Activated T-cell treated with anti-CD3 and anti-CD28 coated beads, Interleukin-2, amount 50 U/mL, for 72 hours (primary cell): ENCODE measurements at places on chromosomes 7 and 10. TPM values are rescaled to one million over a fixed set of nuclear protein-coding genes. Genes with fewer than 3 reads are reported as not detected.

H2BK1 gene
- 4.4 TPM for total RNA-seq

TMEM106B gene
- 31.6 TPM for total RNA-seq

HTR5A gene
- total RNA-seq = not detected

DNA sequence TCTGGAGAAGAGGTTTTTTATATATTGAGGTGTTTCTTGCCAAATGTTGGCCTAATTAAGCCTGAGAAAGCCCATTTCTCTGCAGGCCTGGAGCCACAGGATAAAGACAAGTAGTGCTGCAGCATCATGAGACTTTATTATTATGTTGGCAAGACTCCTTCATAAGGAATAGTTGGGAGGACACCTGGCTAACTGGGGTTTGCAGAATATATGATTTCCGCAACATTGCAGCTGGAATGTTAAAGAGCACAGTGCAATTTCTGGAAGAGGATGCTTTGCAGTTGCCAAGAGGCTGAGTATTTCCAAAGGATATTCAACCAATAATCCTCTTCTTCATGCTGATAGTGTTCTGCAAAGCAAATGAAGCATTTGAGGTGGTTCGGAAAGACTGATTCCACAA lies 1512.8 kb upstream of the LRRTM3 start:
- no peaks in the 10 kb centered on the region for H3K4me1 ChIP-seq
- no peaks in the 10 kb centered on the region for H3K36me3 ChIP-seq
- no peak for DNase-seq

GRCh38 chr7:31785101-31785500 lies 98.1 kb downstream of the PPP1R17 start:
- no peaks in the 10 kb centered on the region for H3K36me3 ChIP-seq
- no peak for DNase-seq
- H3K4me3 ChIP-seq = no peak overlapping the region
